KG1 (cell line): ENCODE measurements at places on chromosomes 3 and 15.
A peak's percentile ranks its signal among the peaks of the same experiment; 100 is the strongest.

GRCh38 chr15:98070137-98070536 lies 109.6 kb downstream of the ARRDC4 start:
- DNase-seq: no peak

GRCh38 chr3:94225148-94225865 lies 162.4 kb downstream of the NSUN3 start:
- no peak for DNase-seq

DNA sequence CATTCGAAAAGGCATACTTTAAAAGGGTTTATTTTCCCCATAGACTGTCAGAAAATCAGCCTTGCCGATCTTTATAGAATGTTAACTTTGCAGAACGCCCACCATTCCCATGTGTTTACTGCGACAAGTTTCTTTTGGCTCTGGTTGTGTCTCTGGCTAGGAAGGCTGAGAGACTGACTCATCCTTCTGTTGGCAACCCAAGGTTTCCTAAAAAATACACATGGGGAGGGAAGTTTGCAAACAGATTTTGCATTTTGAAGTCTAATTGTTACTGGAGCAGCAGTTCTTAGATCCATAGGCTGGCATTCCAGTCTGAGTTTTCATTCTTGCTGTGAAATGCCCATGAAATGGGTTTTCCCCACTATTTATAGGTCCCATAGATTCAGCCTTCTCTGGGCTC lies 37.9 kb upstream of the MINAR1 start:
- DNase-seq: no peak

DNA sequence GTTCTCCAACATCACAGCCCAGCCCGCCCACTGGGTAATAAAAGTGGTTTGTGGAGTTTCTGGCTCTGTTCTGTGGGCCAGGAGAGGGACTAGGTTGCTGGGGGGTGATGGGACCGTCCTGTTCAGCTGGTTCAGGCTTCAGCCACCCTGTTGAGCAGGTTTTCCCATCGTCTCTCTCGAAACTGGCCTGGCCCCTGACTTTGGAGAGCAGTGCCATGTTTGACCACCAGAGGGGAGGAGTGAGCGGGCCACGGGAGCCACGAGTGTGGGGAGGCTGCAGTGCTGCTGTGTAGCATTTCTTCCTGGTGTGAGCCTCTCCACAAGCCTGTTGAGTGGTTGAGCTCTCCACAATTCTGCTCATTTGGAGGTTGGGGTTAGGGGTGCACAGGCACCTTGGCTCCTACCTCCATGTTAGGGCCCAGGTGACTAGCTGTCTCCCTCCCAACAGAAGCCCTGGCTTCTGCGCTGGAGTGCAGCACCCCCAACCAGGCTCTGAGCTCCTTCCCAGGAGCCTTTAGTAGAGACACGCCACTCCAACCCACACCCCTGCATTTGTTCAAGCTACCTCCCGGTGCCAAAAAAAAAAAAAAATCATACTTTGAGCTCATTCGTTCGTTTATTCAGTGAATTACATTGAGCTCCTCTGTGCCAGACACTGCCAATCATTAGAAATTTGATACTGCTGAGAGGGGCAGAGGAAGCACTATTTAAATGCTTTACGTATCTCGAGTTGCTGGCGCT lies 13.9 kb downstream of the SPINT1 start:
- DNase-seq: peak; percentile 57

DNA sequence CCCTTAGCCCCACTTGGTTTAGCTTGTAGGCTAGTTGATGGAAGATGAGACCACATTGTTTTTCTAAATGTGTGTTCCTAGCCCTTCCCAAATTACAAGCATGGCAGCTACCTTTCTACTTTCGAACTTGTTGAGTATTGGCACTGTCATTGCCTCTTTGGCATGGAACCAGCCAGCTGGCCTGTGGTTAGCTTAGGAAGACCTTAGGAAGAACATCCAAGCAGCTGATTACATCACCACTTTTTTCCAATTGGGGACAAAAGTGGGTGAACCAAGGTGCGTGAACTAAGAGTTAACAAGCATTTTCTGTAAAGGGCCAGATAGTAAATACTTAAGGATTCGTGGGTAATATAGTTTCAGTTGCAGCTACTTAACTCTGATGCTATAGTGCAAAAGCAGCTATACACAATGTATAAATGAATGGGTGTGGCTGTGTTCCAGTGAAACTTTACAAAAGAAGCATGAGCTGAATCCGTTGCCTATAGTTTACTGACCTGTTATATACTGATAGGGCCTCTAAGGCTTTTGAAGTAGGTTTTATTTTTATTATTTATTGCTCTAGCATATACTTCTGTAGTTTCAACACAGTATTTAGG lies 8.5 kb downstream of the KLHL18 start:
- no peak for DNase-seq

- no peak for DNase-seq
Observed at GRCh38 chr15:59232476-59232875, 25.8 kb downstream of the LDHAL6B start.

GRCh38 chr3:16374047-16374934 lies 109.3 kb downstream of the OXNAD1 start:
- no peak for DNase-seq

DNA sequence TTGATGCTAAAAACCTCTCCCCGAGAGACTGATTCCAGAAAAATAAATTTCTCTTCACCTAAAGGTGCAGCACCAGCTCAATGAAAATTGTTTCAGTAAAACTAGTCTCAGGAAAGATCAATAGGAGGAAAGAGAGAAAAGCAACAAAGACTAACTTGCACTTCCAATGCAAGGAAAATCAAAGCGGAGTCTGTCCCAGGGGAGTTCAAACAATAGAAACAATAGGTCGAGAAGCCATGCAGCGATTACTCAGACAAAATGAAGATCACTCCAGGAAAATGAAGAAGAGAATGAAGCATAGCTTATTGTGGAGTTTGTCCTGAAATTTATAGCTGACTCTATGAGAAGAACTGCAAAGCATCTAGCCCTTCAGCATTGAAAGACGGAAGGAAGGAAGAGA lies 105.1 kb upstream of the FRMD4B start:
- no peak for DNase-seq

GRCh38 chr15:89628301-89628700 lies 27.0 kb downstream of the KIF7 start:
- DNase-seq: no peak

GRCh38 chr3:133610031-133610430 lies 36.5 kb downstream of the CDV3 start:
- DNase-seq: no peak

GRCh38 chr3:125079675-125080045 lies 23.9 kb upstream of the HEG1 start:
- no peak for DNase-seq

- no peak for DNase-seq
Observed at GRCh38 chr3:171028025-171028778, 1.7 kb upstream of the SLC2A2 start.

- DNase-seq: no peak
Observed at GRCh38 chr15:40881351-40881750, 7.3 kb upstream of the RHOV start.

DNA sequence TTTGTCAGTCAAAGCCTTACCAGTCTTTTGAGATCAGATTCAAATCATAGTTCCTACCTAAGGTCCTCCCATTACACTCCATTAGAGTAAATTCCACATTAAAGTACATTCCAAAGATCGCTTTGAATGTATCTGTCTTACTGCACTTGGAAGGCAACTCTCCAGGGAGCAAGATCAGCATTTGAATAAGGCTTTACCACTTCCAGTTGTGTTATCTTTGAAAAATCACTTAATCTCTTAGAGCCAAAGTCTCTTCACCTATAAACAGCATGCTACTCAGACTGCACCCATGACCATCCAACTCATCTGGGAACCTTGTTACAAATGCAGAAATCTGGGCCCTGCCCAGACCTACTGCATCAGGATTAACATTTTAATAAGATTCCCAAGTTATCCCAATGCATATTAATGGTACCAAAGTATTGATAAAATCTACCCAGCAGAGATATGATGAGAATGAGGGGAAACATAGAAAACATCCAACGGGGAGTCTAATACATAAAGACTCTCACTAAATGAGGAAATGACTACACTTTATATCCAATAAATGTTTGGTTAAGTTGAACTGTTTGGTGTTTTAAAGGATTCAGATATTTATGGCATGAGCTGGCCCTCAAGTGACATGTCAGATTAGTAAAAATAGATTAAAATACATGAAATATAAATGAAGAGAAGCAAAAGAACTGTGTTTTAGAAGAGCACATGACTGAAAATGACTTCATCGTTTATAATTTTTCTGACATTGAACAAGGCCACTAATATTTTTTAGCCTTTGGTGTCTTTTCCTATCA lies 75.9 kb downstream of the TNIK start:
- no peak for DNase-seq

GRCh38 chr3:8608791-8609467 lies 35.7 kb downstream of the SSUH2 start:
- no peak for DNase-seq

DNA sequence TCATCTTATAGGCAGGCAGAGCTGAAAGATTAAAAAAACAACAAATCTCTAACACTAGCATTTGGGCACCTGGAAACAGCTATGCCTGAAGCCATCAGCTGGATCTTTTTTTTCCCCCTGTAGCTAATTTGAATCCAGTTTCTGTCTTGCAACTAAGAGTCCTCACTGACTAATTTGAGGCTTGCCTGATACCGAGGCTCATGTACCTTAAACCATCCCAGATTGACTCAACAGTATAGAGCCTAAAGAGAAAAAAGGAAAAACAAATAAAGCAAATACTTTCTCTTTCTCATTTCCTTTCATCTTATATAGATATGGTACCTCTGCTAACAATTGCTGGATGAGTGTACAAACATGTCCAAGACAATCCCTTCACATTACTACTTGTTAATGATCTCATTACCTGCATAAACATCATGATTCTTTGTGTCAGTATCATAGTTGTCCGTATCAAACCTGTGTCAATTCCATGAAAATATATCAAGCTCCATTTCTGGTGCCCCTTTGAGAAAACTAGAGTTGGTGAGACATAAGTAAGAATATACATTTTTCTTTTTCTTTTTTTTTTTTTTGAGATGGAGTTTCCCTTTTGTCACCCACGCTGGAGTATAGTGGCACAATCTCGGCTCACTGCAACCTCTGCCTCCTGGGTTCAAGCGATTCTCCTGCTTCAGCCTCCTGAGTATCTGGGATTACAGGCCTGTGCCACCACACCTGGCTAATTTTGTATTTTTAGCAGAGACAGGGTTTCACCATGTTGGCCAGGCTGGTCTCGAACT lies 43.1 kb downstream of the BHLHE40 start:
- no peak for DNase-seq

DNA sequence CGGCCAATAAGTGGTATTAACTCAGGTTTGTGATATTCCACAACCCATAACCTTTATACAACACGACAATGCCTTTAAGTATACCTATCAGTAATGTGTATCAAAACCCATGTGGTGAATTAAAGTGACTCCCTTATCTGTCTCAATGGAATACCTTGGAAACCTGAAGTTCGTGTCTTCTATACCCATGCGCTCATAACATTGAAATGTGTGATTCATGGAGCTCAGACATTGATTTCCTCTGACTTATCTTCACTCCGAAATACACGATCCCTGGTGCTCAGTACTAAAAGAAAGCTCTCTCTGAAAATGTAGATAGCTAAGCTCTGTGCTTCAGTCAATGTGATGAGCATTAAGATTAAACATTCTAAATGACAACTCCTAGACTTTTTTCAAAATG lies 140.3 kb downstream of the TBC1D5 start:
- no peak for DNase-seq

DNA sequence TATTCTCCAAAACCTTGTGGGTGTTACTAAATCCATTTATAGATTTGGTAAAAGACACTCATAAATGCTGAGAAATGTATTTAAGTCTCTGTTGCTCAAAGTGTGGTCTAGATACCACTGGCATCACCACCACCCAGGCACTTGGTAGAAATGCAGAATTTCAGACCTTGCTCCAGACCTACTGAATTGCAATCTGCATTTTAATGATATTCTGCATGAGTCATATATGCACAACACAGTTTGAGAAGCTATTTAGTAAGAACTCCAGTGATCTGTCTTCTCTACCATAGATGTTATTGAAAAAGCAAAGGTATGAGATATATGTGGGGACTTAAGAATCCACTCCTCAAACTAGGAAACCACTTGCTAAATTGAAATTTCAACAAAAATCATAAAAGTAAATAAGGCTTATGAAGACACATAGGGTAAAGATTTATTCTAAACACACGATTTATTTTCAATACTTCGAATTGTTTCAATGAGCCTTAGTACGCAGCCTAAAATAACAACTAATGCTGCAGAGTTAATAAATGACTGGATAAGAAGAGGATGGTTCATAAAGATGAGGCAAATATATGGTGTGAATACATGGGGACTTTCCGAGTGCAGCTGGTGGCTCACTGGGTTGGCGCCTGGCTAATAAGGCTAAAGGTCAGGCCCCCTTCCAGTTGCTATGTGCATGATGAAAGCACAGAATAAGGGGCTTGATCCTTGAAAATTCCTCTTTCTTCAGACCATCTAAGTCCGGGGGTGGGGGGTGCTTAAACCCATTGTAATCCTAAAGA lies 813.3 kb downstream of the NR2F2 start:
- DNase-seq: no peak

GRCh38 chr3:99134986-99135385 lies 233.5 kb upstream of the DCBLD2 start:
- no peak for DNase-seq

- no peak for DNase-seq
Observed at GRCh38 chr3:40566694-40567093, 41.9 kb downstream of the ZNF621 start.

- no peak for DNase-seq
Observed at GRCh38 chr3:156218353-156218744, 98.0 kb downstream of the KCNAB1 start.

DNA sequence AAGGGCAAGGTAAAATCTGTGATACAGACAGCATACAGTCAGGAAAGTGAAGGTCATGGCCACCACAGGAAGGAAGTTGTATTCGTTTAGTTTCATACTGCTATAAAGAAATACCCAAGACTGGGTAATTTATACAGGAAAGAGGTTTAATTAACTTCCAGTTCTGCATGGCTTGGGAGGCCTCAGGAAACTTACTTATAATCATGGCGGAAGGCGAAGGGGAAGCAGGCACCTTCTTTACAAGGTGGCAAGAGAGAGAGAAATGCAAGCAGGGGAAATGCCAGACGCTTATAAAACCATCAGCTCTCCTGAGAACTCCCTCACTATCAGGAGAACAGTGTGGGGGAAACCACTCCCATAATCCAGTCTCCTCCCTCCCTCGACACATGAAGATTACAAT lies 353.7 kb upstream of the SEMA6D start:
- no peak for DNase-seq

- DNase-seq: no peak
Observed at GRCh38 chr3:68878962-68879361, 53.4 kb downstream of the TAFA4 start.

DNA sequence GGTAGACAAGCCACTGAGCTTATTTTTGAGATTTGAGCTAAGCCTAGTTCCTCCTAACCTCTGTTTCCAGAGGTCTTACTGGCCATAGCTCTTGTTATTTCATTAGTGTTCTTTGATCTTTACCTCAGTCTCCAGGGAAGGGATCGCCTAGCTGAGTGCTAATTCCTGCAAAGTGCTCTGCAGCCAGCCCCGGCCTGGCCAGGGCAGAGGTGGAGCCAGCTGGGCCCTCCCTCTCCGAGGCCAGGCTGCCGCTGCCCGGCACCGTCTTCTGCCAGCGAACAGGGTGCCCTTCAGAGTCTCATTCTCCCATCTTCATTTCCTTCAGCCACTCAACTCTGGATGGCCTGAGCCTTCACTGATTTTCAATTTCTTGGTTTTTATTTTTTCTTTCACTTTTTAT lies 19.7 kb downstream of the FAN1 start:
- DNase-seq: no peak

GRCh38 chr3:100053951-100054620 lies 60.2 kb downstream of the FILIP1L start:
- DNase-seq: no peak

- DNase-seq: no peak
Observed at GRCh38 chr3:66386925-66387650, 113.7 kb downstream of the LRIG1 start.
